ENCODE measurements at places on chromosomes 12 and 14.

- DNase-seq: no peak
Measured at GRCh38 chr14:61638595-61639387, 56.5 kb upstream of the HIF1A start.

DNA sequence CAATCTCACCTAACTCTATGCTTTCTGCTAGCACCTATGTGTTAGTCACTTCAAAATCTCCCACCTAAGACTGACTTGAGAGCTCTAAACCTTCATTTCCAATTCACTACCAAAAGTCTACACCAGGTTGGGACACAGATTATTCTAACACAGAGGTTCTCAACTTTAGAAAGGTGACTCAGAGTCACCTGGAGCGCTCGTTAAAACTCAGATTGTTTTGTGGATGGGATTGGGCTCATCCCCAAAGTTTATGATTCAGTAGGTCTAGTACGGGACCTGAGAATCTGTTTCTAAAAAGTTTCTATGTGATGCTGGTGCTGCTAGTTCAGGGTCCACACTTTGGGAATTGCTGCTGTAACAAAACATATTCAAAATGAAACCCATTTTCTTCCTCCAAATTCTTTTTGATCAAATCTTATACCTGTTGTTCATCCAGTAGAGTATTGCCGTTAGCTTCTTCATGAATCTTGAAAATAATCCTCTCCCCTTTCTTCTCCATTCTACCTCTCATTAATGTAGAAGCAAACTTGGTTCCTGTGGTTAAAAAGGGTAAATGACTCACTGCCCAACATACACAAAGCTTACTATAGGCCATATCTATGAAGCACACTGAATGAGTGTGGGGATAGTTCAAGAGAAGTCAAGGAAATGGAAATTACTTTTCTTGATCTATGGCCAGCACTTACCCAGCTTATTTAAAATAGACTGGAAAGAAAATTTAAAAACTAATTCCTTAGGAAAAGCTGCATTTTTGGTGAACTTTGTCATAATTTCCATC, 206.7 kb downstream of the KIF21A start:
- DNase-seq: no peak

GRCh38 chr12:68224613-68225285, 861 bp downstream of the IL26 start:
- no peak for DNase-seq

- no peak for DNase-seq
Measured at GRCh38 chr14:24441904-24442239, 704 bp downstream of the SDR39U1 start.

DNA sequence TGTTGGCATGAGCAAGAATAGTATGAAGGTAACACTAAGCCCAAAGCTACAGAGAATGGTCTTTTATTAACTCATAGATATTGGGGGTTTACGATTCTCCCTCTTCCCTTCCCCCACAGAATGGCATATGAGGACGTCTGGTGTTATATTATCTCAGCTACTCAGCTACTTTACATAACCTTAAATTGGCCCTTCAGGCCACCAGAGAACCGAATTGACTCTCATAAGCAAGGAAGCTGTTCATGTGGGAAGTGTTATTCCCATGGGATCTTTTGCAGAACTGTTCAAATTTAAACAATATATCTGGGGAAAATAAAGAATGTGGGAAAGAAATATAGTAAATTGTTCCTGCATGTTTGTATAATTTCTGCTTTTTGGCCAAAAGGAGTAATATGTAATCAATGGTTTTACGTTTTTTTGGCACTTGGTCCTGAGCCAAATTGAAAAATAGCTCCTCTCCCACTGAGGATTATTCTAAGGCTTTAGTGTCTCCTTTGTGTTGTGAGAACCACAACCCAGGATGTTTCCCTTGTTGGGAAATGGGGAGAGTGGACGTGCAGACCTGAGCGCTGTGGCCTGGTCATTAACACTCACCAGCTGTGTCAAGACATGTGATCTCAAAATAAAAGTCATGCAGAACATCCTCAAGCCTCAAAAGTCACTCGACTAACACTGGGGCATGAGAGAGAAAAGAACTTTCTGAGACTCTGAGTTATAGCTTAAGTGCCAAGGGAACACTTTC, 31.8 kb upstream of the CMAS start:
- DNase-seq: no peak
